ENCODE measurements at places on chromosomes 4 and X.

GRCh38 chr4:826508-827208 lies 729 bp upstream of the CPLX1 start:
- no peak for DNase-seq

GRCh38 chrX:110132450-110133114 lies 129.7 kb downstream of the TMEM164 start:
- no peak for DNase-seq

DNA sequence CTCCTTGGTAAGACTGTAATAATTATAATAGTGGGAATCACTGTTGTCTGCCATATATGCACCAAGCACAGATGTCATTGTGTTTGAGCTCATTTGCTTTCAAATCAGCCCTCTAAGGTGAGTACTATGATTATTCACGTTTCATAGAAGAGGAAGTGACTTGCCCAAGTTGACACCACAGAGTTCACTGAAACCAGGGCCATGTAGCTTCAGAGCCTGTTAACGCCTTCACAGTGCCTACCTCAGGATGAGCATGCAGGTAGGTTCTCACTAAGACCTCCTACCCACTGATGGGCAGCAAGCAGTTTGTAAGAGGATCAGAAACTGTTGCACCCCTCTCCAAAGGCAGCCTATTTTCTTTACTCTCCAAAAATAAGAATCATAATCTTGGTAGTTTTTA lies 27.4 kb downstream of the TMPRSS11A start:
- DNase-seq = no peak

GRCh38 chr4:72909461-72909860 lies 160.1 kb downstream of the COX18 start:
- DNase-seq = no peak

- no peak for DNase-seq
Measured at GRCh38 chr4:186953599-186954260, 230.1 kb upstream of the FAT1 start.

- peak; percentile 82 for DNase-seq
Measured at GRCh38 chr4:11480683-11481082, 52.0 kb upstream of the HS3ST1 start.

- no peak for DNase-seq
Measured at GRCh38 chrX:96889726-96890125, 6.0 kb downstream of the RPA4 start.

GRCh38 chrX:12443534-12444098 lies 305.3 kb downstream of the FRMPD4 start:
- no peak for DNase-seq

- DNase-seq = no peak
Measured at GRCh38 chrX:20089845-20090244, 26.9 kb downstream of the MAP7D2 start.

- DNase-seq = no peak
Measured at GRCh38 chr4:154292589-154292988, 199.0 kb downstream of the DCHS2 start.

- DNase-seq = no peak
Measured at GRCh38 chr4:75229806-75230570, 284.2 kb downstream of the RCHY1 start.

DNA sequence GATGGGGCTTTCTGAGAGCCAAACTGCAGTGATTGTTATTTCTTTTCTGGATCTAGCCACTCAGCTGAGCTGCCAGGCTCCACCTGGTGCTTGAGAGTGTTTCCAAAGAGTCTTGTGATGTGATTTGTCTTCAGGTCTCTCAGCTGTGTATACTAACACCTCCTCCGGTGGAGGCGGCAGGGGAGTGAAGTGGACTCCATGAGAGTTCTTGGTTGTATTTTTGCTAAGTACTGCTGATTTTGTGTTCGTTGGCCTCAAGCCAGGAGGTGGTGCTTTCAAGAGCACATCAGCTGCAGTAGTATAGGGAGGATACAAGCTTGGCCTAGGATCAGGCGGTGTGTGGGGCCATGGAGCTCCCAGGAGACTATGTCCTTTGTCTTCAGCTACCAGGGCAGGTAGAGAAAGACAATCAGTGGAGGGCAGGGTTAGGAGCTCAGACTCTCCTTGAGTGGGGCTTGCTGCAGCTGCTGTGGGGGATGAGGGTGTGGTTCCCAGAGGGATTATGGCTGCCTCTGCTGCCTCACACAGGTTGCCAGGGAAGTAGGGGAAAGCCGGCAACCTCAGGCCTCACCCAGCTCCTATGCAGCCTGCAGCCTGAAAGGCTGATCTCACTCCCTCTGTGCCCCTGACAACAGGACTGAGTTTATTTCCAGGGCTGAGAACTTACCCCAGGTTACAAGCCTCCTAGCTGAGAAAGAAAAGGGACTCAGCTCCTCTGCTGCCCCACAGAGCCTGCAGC lies 62.4 kb downstream of the NPFFR2 start:
- DNase-seq = no peak

DNA sequence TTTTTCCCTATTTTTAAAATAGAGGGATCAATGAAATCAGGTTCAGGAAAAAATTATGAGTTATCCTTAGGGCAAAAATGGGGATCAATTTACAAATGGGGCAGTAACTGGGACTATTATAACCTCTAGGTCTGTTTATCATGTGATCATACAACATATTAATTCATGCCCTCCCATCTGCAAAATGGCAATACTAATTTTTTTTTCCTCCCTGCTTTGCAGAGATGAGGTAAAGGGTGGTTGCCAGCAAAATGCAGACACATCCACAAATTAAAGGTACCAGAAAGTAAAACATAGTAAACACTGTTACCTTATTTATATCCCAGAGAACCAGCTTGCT lies 467 bp downstream of the HSD17B11 start:
- peak; percentile 46 for DNase-seq

All from hematopoietic multipotent progenitor cell treated with erythropoietin and hydrocortisone succinate and interleukin-3 and kit ligand, for 6 days (in vitro differentiated cells).